ENCODE measurements at places on chromosomes 2 and 18. TPM values are rescaled to one million over a fixed set of nuclear protein-coding genes. Genes with fewer than 3 reads are reported as not detected.

The GREB1 gene
- 20.3 TPM for total RNA-seq

The CRIM1 gene
- 168 TPM for total RNA-seq

The CD8B gene
- total RNA-seq: 0.55 TPM

The LYG2 gene
- not detected for total RNA-seq

The HOXD1 gene
- total RNA-seq: 2.9 TPM

The C2orf42 gene
- 45.7 TPM for total RNA-seq

The NIFK gene
- 61.2 TPM for total RNA-seq

GRCh38 chr2:230691005-230691647 lies 21.5 kb upstream of the CAB39 start:
- H3K36me3 ChIP-seq: no peaks in the 10 kb centered on the region
- H3K27me3 ChIP-seq: no peaks in the 10 kb centered on the region
- H3K4me3 ChIP-seq: no peak overlapping the region

DNA sequence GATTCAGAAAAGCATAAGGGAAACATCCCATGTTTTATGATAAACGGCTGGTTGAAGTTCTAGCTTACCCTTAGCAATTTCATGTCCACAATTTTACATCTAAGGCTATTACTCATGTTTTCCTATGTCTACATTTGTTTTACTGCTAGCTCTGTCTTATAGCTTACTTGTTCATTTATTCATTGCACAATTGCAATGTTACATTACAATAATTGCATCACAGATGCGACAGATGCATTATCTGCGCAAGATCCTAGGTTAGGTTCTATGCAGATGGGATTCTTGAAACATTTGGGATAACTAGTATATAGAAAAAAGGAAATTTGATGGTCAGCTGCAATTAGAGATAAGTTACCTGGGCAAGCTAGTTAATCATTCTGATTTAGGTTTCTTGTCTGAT lies 108.4 kb downstream of the ARHGAP28 start:
- no peaks in the 10 kb centered on the region for H3K4me1 ChIP-seq
- no peak overlapping the region for H3K4me3 ChIP-seq
- no peak for DNase-seq
- peaks cover 2% of the 10 kb centered on the region for H3K36me3 ChIP-seq
- no peaks in the 10 kb centered on the region for H3K27me3 ChIP-seq

DNA sequence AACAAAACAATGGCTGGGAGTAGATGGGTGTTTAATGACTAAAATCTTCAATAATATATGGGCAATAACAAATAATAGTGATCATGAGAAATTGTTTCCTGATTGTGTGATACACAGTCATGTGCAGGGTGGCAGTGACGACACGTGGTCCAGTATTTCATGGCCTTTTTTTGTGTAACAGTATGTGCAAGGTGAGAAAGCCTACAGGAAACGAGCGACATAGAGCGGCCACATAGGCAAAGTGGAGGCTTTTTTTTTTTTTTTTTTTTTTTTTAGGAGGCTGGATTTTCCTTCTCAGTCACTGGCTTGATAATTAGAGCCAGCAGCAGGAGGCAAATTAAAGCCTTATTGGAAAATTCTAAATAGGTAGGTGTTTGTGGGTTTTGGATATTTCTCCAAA lies 123.7 kb downstream of the MYO3B start:
- no peak overlapping the region for H3K4me3 ChIP-seq
- no peaks in the 10 kb centered on the region for H3K27me3 ChIP-seq
- no peak overlapping the region for H3K27ac ChIP-seq

DNA sequence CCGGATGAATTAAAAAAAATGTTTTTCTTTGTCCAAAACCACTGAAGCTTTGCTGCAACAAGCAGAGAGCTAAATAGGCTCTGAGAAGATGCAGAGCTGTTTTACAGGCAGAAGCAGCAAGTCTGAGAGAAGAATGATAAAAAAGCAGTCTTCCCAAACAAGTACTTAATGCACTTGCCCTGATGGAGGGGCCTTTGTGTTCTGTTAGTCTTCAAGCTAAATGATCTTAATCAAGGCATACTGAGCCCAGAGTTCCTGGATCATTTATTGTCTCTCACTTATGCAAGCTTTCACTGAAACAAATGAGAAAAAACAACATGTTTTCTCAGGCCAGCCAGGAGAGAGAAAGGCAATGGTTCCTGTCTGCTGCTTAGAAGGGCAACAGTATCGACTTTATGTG lies 152.5 kb downstream of the CLIP4 start:
- H3K4me1 ChIP-seq: no peaks in the 10 kb centered on the region
- no peak for DNase-seq
- no peaks in the 10 kb centered on the region for H3K27me3 ChIP-seq
- no peak overlapping the region for H3K27ac ChIP-seq

- no peaks in the 10 kb centered on the region for H3K4me1 ChIP-seq
- H3K4me3 ChIP-seq: no peak overlapping the region
- H3K36me3 ChIP-seq: no peaks in the 10 kb centered on the region
These were observed 61.2 kb downstream of the RND3 start for GRCh38 chr2:150426315-150426714.

DNA sequence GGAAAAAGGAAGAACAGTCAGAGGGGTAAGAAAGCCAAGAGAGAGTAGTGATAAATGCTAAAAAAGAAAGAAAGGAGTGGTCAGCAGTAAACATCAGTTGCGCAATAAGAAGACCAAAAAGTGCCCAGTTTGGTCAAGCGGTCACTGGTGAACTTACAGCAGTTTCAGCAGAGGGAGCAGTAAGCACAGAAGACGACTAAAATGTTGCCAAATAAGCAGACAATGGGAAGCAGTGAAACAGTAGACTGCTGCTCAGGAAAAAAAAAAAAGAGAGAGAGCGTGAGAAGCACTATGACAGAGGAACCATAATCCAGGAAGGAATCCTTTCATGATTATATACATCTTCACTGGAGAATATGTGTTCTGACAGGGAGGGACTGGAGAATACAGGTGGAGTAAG lies 45.8 kb downstream of the DNAJC10 start:
- H3K4me3 ChIP-seq: no peak overlapping the region
- peak; percentile 24 for DNase-seq

- H3K27ac ChIP-seq: no peak overlapping the region
- DNase-seq: no peak
- no peaks in the 10 kb centered on the region for H3K4me1 ChIP-seq
- H3K4me3 ChIP-seq: no peak overlapping the region
These were observed 3.3 kb upstream of the CCBE1 start for GRCh38 chr18:59700535-59700967.

DNA sequence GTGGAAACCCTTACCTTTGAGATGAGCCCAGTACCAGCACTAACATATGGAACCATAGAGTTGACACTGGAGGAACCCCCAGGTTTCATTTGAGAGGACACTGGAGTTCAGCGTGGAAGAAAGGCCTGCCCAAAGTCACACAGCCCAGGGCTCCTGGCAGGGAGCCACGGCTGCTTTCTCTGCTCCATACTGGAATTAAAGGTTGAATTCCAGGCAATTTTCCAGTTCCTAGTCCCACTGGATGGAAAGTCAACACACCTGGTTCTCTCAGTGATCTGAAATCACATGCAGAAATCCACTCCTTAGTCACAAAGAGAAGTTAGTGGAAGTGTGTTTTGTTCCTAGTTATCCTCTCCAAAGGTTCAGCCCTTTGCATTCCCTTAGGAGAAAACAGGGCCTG lies 336.1 kb upstream of the SKOR2 start:
- no peaks in the 10 kb centered on the region for H3K4me1 ChIP-seq
- H3K4me3 ChIP-seq: no peak overlapping the region

DNA sequence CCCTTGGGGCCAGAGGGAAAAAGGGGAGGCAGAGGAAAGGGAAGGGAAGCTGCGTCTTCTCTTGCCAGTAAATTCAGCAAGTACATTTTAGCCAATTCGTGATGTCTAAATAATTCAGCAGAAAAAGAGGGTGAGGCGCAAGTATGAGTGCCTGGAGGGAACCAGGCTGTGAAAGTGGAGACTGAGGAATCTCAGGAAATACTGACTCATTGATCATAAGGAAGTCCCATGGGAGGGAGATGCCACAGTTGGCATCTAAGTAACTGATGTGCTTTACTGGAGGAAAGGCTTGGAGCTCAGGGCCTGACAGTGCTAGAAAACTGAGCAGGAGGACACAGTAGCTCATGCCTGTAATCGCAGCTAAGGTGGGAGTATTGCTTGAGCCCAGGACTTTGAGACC lies 31.1 kb downstream of the KIF5C start:
- DNase-seq: no peak
- no peaks in the 10 kb centered on the region for H3K27me3 ChIP-seq
- no peaks in the 10 kb centered on the region for H3K4me1 ChIP-seq
- H3K4me3 ChIP-seq: no peak overlapping the region

All from uterus (tissue), 4 donors.